Stimulated activated CD8-positive, alpha-beta memory T cell treated with anti-CD3 and anti-CD28 coated beads, Interleukin-4, amount 100 ng/mL, for 48 hours (primary cell): ENCODE measurements at places on chromosomes 5 and 9.
A peak's percentile ranks its signal among the peaks of the same experiment; 100 is the strongest.

- no peak for DNase-seq
Measured at GRCh38 chr5:158938200-158938599, 161.5 kb downstream of the EBF1 start.

DNA sequence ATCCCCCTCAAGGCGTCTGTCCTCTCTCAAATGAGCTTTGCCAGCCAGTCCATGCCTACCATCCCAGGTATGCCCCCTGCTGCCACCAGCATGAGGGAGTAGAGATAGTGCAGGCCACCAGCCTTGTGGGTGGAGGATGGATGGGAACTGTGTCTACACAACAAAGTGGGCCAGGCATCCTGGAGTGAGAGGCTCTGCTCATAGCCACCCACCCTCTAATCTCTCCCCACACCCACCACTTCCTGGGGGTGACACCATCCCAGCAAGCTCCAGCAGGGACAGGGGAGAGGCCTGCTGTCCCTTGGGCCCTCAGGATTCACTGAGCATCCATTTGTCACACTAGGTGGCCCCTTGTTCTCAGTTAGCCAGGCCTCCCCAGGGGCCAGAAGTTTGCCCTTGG lies 25.5 kb upstream of the FOXI1 start:
- no peak for DNase-seq

- no peak for DNase-seq
Measured at GRCh38 chr5:88719434-88719833, 163.6 kb downstream of the MEF2C start.

- no peak for DNase-seq
Measured at GRCh38 chr5:154284433-154284832, 93.9 kb downstream of the GALNT10 start.

GRCh38 chr5:35003018-35003957 lies 44.5 kb downstream of the AGXT2 start:
- peak; percentile 79 for DNase-seq

DNA sequence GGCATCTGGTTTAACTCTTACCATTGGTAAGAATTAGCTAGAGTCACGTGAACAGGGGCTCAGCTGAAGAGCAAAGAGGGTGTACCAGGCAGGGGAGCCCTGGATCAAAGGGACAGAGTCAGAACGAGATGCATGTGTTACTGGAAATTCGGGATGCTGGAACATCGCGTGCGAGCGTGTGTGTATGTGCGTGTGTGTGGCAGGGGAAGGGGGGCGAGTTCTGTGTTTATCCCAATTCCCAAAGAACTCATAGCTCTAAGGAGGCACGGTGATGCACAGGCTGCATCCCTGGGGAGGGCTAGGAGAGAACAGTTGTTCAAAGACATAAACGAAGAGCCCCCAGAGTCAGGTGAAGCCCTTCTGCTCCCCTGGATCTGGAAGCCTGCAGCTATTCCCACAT lies 353.3 kb downstream of the GADD45G start:
- no peak for DNase-seq

- no peak for DNase-seq
Measured at GRCh38 chr5:72283358-72283757, 36.7 kb downstream of the MRPS27 start.

- no peak for DNase-seq
Measured at GRCh38 chr5:27466959-27467358, 428.6 kb upstream of the CDH9 start.

DNA sequence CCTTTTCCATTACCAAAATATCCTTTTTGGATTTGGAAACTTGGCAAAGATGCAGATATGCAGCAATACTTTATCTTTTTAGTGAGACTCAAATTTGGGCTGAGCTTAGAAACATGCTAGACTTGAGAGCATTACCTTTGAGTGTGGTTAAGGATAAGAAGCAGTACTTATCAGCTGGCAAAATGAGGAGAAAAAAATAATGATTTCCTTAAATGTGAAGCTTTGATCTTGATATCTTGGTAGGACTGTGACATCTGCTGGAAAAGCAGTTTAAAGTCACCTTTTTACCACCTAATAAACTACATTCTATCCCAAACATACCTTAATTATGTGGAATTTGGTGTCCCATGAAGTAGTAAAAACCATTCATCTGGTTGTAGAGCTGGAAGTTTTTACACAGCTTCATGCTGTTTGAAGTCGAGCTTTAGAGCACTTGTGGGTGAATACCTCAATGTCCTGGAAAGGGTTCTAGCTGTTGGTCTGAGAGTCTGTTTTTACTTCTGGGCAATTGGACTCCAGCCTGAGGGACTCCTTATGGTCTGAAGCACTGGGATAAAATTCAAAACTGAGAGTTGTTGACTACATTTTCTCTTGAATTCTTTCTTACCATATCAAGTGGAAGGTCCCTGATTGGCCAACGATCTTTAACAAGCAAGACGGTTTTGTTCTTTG lies 53.4 kb downstream of the LRRC70 start:
- no peak for DNase-seq

DNA sequence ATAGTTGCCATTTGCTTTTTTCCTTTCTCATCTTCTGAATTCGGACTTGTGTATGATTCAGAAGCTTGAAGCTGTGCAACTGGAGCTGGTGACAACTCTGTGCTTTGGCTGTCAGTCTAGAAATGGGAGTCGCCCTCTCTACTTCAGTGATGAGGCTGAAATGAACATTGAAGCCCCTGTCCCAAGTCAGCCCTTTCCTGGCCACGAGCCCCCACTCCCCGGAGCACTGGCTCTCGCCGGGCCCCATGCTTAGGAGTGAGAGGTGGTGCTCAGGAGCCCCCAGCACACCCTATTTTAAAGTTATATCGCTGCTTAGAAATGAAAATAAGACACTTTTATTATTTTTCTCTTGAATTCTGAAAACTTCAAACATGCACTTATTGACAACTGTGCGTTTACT lies 66.0 kb downstream of the PSMB7 start:
- DNase-seq = no peak

GRCh38 chr9:124799274-124800006 lies 22.5 kb downstream of the OLFML2A start:
- DNase-seq = no peak

DNA sequence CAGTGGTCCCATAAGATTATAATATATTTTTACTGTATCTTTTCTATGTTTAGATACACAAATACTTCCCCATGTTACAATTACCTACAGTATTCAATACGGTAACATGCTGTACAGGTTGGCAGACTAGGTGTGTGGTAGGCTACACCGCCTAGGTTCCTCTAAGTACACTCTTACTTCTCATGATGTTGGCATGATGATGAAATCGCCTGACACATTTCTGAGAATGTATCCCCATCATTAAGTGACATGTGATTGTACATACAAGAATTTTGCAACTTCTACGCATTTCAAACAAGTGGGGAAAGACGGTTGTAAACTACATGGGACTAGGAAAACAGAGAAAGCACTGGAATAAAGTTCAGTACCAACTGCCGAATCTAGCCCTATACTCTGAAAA lies 53.3 kb downstream of the SETX start:
- DNase-seq = no peak

DNA sequence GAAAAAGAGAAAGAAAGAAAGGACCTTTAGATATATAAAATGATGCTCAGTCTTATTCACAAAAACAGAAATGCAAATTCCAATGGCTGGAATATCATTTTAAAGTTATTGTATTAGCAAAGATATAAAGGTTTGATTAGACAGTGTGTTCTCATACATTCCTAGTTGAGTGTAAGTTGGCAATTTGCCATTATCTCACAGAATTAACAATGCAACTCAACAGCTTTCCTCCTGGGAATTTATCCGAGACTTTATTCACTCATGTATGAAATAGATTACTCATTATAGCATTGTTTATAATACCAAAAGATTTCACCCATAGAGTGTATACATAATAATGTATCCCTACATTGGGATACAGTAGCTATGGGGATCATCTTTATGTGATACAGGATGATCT lies 27.1 kb upstream of the MLLT3 start:
- no peak for DNase-seq

DNA sequence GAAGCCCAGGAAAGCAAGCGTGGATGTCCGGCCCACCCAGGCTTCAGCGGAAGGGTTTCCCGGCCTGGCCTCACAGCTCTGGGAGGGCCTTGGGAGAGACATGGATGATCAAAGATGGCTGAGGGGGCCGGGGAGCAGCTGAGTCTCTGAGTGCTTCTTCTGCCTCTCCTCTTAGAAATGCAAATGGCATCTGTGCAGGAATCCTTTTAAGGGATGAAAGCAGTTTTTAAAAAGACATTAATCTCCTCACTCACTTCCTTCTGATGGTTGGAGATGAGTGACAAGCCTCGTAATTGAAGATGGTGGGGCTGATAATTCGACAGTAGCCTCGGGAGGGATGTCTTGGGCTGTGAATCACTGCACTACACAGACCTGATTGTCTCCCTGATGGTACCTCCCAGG lies 24.3 kb upstream of the PITX1 start:
- no peak for DNase-seq

DNA sequence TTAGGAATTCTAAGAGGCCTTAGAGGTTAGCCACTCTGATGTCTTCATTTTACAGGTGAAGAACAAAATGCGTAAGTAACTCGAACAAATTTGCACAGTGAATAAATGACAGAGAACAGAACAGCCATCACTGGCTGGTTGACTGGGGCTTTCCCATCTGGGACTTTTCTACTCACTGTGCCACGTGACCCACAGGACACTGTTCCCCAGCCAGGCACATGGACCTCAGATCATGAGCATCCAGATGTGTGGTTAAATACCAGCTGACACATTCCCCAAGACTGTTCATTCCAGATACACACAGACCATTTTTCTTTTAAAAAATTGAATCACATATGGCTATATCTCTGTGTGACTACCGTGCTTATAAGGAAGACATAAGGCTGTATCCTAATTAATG lies 25.8 kb upstream of the MED10 start:
- no peak for DNase-seq

DNA sequence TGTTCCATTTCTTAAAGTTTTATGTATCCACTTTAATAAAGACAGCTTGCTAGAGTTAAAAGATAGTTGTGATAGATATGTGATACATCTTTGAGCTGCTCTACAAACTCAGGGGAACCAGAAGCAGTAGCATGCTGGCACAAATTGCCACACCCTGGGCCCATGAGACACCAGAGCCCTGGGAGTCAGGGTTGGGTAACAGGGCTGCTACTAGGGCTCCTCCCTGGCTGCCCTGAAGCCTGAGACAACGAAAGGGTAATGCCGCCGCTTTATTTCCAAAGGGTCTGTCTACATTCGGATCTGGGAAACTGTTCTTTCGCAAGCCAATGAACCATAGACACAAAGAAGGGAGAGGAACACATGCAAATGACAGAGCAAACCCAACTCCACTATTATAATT lies 29.2 kb downstream of the PTPN3 start:
- DNase-seq = no peak

GRCh38 chr9:92711844-92712243 lies 41.9 kb upstream of the IPPK start:
- no peak for DNase-seq

DNA sequence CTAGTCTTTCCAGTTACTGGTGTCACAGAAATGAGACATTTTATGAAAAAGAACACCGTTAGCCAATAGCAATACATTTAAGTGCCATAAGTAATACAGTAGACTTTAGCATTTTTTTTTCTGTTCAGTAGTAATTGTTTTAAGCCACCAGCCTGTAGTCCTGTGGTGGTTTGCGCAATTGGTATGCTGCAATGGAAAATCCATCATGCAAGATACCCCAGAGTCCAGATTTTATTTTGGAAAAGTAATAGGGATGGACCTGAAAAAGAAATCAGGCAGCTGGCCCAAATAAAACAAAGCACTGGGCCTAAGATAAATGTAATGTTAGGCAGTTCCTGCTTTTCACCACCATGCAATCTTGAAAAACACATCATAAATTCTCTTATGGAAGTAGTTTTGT lies 94.6 kb upstream of the RASGRF2 start:
- no peak for DNase-seq

DNA sequence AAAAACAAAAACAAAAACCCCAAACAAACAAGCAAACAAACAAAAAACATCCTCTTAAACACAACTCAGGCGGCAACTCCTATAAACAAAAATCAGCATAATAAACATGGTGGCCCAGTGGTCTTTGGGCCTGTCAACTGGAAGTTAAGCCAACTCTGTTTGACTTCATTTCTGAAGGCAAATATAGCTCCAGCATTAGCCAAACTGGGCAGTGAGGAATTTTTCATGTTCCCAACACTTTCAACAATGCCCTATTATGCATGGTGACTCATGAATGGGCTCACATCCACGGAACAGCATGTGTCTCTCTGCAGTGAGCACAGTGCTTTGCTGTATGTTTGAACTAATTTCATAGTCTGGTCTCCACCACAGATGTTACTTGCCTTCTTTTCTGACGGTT lies 143.9 kb upstream of the STC2 start:
- no peak for DNase-seq

DNA sequence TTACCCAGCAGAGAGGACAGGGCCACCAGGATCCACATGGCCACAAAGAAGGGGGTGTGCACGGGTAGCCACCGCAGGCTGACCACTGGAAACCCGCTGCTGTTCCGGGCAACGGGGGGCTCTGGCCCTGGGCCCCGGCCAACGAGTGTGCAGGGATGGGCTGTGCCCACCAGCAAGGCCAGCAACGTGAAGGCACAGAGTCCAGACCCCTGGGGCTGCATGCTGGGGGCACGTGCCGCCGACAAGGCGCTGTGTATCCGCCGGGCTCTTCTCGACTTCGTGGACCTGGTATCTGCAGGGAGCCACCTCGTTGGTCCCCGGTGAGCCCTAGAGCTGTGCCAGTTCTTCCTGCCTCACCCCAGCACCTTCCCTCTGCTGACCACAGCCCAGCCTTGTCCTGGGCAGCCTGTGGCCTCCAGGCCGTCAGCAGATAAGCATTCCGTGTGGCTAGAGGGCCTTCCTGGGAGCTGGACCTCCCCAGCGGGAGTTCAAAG lies 42.2 kb upstream of the CEP72 start:
- no peak for DNase-seq

DNA sequence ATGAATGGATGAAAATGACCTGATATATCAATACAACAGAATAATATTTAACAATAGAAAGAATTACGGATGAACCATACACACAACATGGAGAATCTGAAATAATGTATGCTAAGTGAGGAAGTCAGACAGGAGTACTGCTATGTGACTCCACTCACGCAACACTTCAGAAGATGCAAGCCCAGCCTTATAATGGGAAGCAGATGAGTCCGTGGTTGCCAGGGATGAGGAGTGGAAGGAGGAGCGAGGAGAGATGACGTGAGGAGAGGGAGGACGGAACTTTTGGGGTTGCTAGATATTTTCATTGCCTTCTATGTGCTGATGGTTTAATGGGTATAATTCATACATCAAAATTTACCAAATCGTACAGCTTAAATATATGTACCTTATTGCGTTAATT lies 55.4 kb upstream of the ERCC6L2 start:
- DNase-seq = no peak

- no peak for DNase-seq
Measured at GRCh38 chr9:112842555-112842954, 48.1 kb downstream of the SLC46A2 start.

DNA sequence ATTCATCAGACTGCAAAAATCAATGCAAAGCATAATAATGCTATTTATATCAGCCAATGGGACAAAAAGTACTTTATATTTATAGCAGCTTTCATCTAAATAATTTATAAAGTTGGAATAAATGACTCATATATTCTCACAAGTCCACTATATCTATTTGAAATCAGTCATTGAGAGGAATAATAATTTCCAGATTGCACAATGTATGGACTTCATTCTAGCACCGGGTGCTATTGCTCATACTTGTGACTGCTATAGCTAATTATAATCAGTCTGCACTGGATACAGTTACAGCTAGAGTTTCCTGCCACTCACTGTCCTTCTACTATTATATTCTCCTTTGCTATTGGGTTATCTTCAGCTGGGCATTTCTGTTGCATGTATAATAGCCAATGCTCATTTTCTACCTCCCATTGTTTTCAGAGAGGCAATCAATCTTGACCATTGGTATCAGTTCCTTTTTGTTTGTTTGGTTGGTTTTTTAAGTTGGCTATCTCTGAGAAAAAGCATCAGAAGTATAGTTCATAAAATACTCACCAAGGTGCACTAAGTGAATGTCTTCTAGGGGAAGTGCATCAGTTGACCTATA lies 1.9 kb downstream of the CDH18 start:
- DNase-seq = no peak
